ENCODE measurements at places on chromosomes 1 and 21. TPM values are rescaled to one million over a fixed set of nuclear protein-coding genes. Genes with fewer than 3 reads are reported as not detected.

GRCh38 chr1:244751271-244751895, 84.1 kb upstream of the COX20 start:
- no peak for DNase-seq

- DNase-seq: peak; percentile 39
Observed at GRCh38 chr1:10796029-10796944, at the start of gene CASZ1. CASZ1 (minus strand) TSS chr1:10796646; CDS start chr1:10693889, 102,757 bp downstream.

GRCh38 chr1:86826856-86827255, 87.1 kb downstream of the SELENOF start:
- DNase-seq: no peak

DNA sequence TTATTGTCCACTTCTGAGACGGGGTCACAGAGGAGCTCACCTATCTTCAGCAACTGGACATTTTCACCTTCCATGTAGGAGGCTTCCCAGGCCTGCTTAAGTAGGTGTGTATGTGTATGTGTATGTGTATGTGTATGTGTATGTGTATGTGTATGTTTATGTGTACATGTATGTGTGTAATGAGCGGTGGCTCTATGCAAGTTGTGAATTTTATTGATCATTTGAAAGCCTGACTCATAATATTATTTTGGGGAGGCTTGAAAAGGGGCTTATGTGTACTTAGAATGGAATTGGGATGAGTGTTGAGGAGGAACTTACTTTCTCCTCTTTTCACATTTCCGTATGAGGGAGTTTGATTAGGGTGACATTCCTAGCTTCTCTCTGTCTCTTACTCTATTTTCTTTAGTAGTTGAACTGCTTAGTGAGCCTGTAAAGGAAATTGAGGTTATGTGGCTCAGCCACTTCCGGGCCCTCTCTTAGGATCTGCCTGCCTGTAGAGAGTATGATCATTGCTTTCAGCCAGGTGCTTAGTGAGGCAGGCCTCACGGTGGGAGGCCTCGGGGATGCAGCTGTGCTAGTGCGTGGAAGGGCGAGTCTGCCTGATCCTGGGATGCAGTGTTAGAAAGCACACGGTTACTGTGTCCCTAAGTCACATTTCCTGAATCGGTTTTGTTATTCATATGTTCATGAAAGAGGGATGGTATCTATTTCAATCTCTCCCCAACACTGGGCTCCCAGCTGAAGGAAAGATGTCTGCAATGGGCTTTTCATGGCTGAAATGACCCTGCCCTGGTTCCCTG, 61.0 kb downstream of the IER5 start:
- peak; percentile 85 for DNase-seq

DNA sequence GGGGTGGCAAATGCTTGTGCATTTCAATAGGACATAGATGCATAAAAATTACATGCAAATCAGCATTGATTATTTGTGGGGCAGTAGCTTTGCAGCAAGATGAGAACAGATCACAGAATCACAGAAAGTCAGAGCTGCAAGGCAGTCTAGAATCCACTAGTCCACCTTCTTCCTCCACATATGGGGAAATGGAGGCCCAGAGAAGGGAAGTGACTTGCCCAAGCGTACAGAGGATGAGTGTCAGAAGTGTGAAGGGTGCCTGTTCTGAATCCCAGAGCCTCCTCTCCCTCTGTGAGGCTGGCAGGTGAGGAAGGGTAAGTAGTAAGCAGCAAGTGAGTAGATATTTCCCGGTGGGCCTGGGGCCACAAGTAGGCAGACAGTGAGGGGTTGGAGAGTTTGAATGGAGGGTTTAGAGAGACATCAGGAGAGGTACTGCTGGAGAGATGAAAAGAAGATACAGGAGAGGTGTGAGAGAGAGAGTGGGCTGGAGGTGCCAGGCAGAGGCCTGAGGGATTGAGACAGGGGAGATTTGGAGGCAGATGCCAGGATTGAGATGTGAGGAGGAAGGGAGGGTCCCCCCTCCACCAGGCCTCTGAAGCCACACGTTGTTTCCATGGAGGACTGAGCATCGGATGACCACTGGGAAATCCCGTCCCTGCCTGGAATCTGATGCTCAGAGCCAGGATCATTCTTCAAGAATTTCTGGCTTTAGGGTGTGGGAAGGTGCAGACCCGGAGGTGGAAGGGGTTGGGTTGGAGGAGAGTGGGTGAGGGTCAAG, 4.8 kb upstream of the MYOG start:
- DNase-seq: no peak

- no peak for DNase-seq
Observed at GRCh38 chr1:211135342-211135950, 1.5 kb upstream of the KCNH1 start.

DNA sequence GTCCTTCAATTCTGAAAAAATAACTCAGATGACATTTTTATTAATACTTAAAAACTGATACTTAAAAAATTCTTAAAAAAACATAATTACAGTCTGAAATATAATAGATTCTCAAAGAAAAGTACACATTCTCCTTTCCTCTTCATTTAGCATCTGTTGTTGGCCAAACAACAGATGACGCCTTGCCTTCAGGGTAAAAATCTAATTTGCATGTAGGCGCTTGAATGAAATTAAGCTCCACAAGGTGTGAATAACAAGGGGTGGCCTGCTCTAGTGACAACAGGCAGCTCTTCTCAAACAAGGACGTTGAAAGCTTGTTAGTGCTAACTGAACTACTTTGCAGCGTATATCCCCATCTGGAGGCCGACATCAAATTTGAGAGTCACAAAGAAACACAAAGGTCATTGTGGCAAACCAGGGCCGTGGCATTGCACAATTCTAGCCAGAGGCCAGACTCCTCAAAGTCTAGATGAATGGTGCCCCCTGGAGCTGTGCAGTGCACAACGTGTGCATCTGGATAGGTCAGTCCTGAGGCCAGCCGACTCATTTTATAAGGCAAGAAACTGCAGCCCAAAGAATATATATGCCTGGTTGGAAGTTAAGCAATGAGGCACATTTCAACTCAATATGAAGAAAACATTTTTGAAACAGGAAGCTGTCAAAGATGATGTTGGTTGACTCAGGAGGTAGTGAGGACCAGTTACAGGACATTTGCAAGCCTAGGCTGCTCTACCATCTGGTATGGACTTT, 459.2 kb upstream of the RUNX1 start:
- DNase-seq: peak; percentile 91

DNA sequence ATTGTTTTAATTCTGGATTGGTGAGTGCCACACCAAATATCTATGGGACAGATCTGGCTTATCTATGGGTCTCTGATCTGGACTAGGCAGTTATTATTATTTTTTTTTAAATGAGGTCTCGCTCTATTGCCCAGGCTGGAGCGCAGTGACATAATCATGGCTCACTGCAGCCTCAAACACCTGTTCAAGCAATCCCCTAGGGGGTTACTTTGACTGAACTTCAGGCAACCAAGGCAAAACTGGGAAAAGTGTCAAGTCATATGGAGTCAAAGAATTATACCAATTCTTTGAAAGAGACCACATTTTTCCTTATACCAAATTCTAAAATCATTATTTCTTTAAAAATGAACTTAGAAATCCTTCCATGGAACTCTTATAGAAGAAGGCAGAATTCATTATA, 129.1 kb upstream of the HOOK1 start:
- no peak for DNase-seq

The SLAMF7 gene
- 1,669 TPM for total RNA-seq

The TPTE gene
- not detected for total RNA-seq

DNA sequence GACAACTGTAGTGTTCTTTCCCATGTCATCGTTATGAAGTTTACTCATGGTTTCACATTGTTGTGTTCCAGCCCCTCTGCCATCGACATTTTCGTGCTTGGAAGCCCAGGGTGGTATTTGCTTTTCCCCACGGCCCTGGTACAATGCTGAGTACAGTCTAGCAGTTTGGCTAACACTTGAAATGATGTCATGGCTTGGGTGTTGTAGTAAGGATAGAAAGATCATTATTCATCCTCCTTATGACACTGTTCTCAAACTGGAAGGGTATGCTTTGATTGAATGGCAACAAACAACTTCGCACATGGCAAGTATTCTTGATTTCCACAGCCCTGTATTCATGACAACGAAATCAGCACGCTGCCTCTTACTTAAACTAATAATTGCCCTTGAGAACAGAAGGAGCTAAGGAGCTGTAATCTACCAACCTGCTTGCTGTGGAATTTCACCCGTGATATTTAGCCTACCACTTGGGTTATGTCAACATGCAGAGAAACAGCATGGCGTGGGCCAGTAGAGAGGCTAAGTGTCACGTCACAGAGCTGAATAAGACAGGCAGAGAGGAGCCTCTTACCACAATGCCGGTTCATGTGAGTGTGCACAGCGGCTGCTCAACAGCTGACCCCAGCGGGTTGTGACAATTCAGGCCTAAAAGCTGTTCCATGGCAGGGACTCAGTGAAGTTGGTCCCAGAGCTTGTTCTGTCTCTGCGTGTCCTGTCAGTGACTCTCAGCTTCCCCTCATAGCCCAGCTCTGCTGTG, 73.9 kb downstream of the KCNJ6 start:
- no peak for DNase-seq

DNA sequence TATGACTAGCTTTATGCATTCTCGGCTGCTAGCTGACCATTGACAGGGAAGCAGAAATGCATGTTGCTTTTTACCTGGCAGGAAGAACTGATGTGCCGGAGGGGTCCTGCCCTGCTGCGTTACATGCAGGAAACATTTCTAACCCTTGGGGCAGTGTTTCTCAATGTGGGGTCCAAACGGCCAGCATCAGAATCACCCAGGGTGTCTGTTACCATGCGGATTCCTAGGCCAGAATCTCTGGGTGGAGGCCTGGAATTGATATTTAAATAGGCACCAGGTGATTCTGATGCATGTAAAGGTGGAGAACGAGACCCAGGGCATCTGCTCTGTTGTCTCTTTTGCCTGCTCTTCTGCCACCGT, 182.7 kb downstream of the PCP4 start:
- no peak for DNase-seq

- DNase-seq: no peak
Observed at GRCh38 chr1:48566492-48566891, 94.5 kb upstream of the SPATA6 start.

DNA sequence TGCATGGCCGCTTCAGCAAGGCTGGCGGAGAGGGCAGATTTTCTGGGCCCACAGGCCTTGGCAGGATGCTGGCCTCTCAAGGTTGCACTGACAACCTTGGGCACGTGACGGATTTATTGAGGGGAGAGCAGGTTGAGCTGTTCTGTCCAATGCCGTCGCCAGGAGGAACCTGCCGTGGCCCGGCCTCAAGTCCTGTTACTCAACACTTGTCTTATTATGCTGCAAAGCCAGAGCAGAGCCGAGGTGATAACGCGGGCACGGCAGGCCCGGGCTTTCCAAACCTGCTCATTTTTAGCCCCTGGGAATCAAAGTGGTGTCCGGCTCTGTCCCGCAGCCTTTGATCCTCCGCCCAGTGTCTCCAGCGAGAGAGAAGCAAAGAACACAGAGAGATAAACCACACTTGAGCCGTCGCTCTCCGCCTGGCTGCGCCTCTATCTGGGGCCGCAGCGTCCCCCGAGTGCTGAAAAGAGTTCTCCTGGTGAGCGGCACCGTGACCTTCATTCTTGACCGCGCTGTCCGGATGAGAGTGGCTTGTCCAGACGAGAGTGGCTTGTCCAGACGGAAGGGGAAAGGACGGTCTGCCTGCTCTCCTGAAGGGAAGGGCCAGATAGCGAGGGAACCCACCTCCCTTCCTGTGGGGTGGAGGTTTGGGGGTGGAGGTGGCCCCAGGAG, 162.3 kb upstream of the ARHGEF16 start:
- DNase-seq: no peak

DNA sequence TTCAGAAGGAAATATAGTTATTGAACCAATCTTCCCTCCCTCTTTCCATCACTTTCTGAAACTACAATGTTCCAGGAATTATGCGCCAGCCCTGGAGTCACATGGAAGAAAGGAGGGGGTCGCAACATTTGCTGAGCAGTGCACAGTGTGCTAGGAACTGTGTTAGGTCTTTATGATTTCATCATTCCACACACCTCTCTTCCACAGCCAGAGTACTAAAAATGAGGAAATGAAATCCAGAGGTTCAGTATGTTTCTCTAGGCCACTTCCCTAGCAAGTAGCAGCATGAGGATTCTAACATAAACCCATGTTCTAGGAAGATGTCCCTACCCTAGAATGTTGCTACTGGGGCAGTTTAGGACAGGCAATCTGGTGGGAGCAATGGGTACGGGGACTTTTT, 158.1 kb downstream of the SLC45A1 start:
- no peak for DNase-seq

The NBPF19 gene
- total RNA-seq: 41.1 TPM

GRCh38 chr1:55140137-55140536, 75.0 kb downstream of the USP24 start:
- no peak for DNase-seq

GRCh38 chr1:2466958-2467554, 9.0 kb upstream of the PLCH2 start:
- DNase-seq: no peak

The TRPM2 gene
- total RNA-seq: 14.7 TPM

The AJAP1 gene
- not detected for total RNA-seq

DNA sequence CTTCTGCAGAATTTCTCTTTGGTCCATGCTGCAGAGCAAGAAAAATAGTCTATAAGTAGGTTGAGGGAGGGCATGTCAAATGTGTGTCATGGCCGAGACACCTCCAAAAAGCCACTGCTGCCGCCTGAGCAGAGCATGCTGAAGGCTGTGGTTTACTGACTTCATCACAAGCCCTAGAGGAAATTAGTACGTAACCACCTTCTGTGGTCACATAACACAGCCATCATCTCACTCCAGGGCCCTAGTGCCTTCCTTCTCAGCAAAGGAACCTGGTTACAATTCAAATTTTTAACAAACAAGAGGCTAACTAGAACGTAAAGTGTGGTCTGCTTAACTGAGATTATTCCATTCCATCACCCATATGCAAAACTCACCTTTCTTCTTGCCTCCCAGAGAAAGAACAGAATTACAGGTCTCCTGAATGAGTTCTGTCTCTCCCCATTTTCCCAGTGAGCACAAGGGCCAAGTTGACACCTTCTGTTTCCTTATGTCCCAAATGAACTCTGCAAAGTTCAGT, at the start of gene PTPN22:
Gene PTPN22 (minus strand): TSS at position 116 of the 517 bp plus-strand sequence.
- DNase-seq: peak; percentile 89

DNA sequence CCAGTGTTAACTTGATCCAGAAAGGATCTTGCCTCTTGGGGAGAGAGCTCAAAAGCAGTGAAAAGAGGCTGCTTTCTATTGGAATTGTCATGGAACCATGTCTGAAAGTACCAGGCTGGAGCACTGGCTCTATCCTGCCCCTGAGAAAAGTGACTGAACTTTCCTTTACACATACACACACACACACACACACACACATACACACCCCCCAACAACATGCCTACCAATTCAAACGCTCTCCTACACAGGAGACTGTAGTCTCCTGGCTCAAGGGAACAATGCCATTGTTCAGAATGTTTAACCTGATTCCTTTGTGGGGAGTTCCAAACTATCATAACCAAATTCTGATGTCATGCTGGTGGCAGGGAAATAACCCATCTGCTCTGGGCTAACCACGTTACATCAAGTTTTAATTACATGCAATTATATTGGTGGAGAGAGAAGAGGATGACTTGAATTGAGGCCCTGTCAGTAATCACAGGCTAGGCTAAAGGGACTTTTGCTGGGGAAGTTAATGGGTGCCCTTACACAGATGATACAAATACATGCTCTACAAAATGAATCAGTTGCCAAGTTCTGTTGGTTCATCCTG, 52.3 kb upstream of the DUSP10 start:
- DNase-seq: peak; percentile 76

All from natural killer cell treated with Interleukin-12 subunit alpha and Interleukin-12 subunit beta and Interleukin-15 and Interleukin-18, amount 100 ng/mL, for 72 hours (primary cell).